ENCODE measurements at places on chromosomes 6 and 20.

DNA sequence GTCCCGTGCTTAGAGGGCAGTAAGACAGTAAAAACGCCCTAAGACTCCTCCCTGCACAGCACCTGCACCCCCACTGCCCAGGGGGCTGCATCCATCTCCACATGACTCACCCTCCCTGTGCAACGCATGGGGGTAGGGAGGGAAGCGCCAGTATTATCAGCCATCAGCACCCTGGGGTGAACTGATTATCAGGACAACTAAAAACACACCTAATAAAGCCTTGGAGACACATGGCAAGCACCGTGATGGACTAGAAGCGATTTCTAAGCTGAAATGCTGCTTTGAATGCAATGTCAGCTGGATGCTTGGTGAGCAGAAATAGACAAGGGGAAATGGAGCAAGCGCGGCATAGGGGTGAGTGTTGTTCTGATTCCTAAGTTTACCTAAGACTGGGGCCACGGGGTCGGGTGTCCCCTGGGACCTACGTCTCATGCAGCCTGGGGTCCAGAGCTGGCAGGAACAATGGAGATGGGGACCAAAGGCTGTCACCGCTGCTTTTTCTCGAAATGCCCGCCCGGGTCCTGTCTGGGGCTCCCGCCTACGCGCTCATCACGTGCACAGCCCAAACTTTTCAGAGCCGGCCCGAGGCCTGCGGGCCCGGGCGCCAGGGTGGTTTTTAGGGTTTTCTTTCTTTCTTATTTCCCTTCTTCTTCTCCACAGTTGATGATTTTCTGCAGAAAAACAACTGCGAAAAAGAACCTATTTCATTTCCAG is 702 bp upstream of the TNFAIP3 start:
- DNase-seq: no peak

DNA sequence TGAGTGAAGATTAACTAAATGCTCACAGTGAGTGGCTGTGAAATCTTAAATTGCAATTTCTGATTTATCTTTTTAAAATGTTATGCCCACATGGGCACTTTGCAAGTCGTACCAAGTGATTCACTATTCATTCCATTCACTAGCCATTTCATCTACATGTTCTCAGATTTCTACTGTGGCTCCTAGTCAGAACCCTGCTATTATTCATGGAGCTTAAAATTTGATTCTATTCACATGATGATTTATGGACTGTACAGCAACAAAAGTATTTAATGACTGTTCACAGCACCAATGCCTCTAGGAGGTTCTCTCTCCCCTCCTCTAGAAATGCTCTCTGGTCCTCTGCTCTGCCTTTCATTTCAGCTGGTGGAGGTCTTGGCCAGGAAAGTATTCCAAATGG is 133.5 kb upstream of the MAP3K7 start:
- no peak for DNase-seq

- no peak for DNase-seq
These were observed 19.7 kb downstream of the LRP11 start for GRCh38 chr6:149844480-149844879.

DNA sequence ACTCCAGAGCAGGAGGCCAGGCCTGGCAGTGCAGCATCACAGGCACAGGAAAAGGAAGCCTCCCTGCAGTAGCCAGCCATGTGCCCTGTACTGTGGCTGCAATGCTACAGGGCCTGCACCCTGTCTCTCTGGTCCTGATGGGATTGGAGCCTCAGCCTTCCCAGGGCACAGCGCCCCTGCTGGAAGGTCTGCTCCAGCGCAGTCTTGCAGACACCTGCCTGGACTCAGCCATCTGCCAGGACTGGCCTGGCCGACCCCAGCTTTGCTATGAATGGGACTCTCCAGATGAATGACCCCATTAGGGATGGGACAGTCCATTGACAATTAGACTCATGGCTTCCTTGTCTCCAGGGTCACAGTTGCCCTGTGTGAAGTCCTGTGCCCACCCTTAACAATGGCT is 251.6 kb downstream of the ERMARD start:
- DNase-seq: no peak

DNA sequence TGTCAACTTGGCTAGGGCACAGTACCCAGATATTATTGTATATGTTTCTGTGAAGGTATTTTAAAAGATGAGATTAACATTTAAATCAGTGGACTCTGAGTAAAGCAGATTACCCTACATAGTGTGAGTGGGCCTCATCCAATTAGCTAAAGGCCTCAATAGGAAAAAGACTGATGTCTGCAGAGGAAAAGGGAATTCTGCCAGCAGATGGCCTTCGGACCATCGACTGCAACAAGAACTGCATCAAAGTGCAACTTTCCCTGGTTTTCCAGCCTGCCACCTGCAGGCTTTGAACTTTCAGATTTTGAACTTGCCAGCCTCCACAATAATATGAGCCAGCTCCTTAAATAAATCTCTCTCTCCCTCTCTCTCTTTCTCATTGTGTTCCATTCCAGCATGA is 80.5 kb downstream of the IMPG1 start:
- DNase-seq: no peak

DNA sequence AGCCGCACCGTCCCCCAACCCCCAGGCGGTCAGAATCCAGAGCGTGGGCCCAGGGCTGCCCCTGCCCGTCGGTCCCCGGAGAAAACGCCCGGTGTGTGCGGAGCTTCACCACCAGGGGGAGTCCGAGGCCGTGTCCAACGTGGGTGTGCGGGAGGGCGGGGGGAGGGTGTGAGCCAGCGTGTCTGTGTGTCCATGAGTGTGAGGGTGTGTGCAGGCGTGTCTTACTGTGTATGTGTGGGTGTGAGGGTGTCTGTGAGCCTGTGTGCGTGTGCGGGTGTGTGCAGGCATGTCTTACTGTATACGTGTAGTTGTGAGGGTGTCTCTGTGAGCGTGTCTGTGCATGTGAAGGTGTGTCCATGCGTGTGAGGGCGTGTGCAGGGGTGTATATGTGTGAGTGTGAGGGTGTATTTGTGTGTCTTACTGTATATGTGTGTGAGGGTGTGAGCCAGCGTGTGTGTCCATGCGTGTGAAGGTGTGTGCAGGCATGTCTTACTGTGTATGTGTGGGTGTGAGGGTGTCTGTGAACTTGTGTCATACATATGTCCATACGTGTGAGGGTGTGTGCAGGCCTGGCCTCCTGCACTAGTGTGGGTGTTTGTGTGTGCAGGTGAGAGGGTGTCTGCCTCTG is 24.6 kb upstream of the GATA5 start:
- DNase-seq: peak; percentile 84

GRCh38 chr20:18928626-18929025 is 115.0 kb downstream of the SCP2D1 start:
- DNase-seq: no peak

Measured in stimulated activated CD4-positive, alpha-beta T cell treated with anti-CD3 and anti-CD28 coated beads, Interleukin-4, amount 100 ng/mL, for 1 hour (primary cell).